ENCODE measurements at places on chromosomes 7 and 10. TPM values are rescaled to one million over a fixed set of nuclear protein-coding genes. Genes with fewer than 3 reads are reported as not detected.
A peak's percentile ranks its signal among the peaks of the same experiment; 100 is the strongest.

- DNase-seq: no peak
Measured at GRCh38 chr7:127776776-127777386, 124.9 kb downstream of the SND1 start.

Gene AKR1E2
- total RNA-seq: 2.5 TPM

DNA sequence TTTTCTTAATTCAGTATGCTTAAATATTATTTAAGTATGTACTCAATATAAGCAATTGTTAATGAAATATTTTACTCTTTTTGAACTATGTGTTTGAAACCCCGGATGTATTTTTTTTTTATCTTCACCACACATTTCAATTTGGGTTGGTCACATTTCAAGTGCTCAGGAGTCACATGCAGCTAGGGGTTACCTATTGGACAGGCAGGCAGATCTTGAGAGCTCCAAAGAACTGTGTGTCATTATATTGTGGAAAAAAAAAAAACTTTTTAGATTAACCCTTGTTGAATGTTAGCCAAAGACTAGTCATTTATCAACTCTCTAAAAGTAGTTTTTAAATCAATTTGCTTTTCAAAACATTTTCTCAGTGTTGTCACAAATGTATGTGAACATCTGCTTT lies 37.2 kb downstream of the IKZF1 start:
- no peak for DNase-seq

GRCh38 chr7:43456200-43456599 lies 126.7 kb upstream of the STK17A start:
- DNase-seq: no peak

DNA sequence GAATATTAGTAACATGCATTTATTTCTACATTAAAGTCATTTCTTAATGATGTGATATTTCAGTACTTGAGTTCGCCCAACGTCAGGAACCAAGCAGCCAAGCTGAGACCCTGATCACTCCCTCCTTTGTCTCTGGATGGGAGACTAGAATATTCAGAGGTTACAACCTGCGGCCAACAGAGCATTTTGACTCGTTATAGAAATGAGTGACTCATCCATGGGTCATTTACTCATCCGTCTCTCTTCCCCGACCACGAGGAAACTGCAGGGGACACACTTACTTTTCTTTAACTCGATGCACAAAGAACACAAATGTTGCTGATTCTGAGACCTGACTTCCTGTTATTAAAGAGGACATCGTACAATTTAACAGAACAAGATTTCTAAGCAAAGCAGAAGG lies 343.3 kb downstream of the FRMD4A start:
- no peak for DNase-seq

- peak; percentile 68 for DNase-seq
Measured at GRCh38 chr10:86688398-86688921, 20.1 kb downstream of the LDB3 start.

DNA sequence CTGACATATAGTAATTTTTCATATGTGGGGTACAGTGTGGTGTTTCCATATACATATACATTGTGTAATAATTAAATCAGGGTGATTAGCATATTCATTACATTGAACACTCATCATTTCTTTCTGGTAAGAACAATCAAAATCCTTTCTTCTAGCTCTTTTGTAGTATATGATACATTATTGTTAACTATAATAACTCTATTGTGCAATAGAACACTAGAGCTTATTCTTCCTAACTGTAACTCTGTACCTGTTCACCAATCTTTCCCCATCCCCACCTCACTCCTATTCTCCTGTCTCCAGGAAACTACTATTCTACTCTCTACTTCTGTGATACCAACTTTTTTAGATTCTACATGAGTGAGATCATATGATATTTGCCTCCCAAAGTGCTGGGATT lies 9.4 kb downstream of the BZW2 start:
- no peak for DNase-seq

Gene SLC16A12
- total RNA-seq: 28.4 TPM

Gene PTPRZ1
- 0.60 TPM for total RNA-seq

- no peak for DNase-seq
Measured at GRCh38 chr7:138853448-138853847, 55.5 kb upstream of the ATP6V0A4 start.

GRCh38 chr7:114818501-114818900 lies 103.4 kb upstream of the MDFIC start:
- DNase-seq: no peak

Gene SPDYE5
- total RNA-seq: not detected

DNA sequence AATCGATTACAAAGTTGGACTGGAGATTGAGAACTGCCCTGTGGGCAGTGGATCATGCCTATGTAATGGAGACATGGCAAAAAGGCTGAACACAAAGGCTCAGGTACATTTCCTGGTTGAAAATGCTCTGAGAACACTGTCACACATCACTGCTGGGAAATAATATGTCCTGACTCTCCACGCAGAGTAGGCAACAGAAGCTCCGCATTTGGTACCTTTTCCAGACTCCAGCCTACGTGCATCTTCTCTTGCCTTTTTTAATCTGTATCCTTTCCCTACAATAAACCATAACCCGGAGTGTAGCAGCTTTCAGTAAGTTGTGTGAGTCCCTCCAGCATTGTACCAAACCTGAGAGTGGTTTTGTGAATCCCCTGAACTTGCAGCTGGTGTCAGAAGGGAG lies 134.7 kb downstream of the SORBS1 start:
- no peak for DNase-seq

GRCh38 chr7:133977409-133978274 lies 149.5 kb upstream of the LRGUK start:
- DNase-seq: no peak

- DNase-seq: no peak
Measured at GRCh38 chr10:29702273-29703164, 67.7 kb upstream of the SVIL start.

DNA sequence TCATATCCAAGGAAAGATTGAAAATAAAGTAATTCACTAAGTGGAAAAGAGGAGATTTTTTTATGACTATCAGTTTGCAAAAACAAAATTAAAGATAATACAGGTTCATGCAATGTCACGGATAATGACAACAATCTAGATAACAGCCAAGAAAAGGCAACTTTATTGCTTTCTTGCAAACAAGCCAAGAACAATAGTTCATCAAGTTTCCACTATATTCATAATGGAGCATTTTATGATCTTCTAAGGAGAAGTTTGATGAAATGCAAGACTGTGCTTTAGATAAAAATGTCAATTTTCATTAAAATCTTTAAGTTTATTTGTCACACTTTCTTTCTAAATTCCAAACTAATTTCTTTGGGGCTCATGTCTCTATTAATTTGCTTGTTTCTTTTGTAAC lies 53.9 kb upstream of the NRP1 start:
- no peak for DNase-seq

DNA sequence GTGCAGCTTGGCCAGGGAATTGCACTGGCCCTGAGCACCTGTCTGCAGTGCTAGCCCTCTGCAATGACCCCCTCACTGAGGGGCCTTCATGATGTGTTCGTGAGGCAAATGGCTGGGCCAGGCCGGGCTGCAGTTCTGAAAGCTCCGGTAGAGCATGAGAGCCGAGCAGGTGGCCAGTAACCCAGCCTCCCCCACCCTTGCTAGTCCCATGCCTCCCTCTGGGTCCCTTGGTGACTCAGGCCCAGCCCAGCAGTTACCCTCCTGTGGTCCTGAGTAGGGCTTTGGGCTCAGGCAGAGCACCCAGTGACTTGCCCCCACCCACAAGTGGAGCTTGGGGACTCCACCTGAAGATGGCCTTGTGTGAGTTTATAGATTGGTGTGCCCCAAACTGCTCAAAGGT lies 16.1 kb upstream of the CSGALNACT2 start:
- no peak for DNase-seq

Gene CACNA2D1
- 3.5 TPM for total RNA-seq

Gene CFAP46
- 0.93 TPM for total RNA-seq

GRCh38 chr10:59623133-59624121 lies 86.2 kb downstream of the SLC16A9 start:
- DNase-seq: no peak

Gene IDI1
- total RNA-seq: 10.7 TPM

Gene CARD11
- total RNA-seq: 0.74 TPM

DNA sequence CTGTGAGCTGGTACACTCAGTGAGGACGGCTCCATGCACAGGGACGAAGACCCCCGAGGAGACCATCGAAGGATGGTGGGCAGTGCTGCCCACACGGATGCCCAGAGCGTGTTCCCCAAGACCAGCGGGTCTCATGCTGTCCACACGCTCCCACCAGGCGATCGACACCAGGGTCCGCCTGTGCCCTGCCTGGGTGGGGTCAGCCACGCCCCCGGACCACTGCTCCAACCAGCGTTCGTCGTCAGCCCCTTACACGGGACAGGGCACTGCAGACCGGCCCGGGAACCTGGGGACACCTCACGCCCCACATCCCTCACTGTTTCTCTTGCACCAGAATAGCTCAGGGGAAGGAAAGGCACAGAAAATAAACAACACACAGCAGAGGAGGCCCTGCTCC lies 223.5 kb downstream of the DNAJB6 start:
- no peak for DNase-seq

GRCh38 chr10:99685597-99685967 lies 26.3 kb downstream of the ENTPD7 start:
- no peak for DNase-seq

DNA sequence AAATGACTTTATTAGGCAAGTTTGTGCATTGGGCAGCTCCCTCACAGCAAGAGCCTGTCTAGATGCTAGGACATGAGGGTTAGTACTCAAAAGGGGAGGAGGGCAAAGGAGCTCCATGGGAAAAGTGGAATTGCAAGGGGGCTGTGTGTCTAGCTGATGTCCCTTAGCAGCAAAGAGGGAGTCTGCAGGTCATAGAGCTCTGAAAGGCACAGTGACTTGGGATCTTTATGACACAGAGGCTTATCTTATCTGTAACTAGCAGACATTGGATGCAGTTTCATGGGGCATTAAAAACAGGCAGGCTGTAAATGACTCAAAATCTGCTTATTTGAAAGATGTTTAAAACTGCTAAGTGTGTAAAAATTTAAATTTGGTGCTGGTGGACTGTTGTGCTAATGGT lies 556.2 kb upstream of the FZD8 start:
- DNase-seq: no peak

- no peak for DNase-seq
Measured at GRCh38 chr7:15848901-15849300, 162.4 kb upstream of the MEOX2 start.

Measured in pancreas (tissue), 10 donors.